ENCODE measurements at places on chromosomes 7 and 10.

DNA sequence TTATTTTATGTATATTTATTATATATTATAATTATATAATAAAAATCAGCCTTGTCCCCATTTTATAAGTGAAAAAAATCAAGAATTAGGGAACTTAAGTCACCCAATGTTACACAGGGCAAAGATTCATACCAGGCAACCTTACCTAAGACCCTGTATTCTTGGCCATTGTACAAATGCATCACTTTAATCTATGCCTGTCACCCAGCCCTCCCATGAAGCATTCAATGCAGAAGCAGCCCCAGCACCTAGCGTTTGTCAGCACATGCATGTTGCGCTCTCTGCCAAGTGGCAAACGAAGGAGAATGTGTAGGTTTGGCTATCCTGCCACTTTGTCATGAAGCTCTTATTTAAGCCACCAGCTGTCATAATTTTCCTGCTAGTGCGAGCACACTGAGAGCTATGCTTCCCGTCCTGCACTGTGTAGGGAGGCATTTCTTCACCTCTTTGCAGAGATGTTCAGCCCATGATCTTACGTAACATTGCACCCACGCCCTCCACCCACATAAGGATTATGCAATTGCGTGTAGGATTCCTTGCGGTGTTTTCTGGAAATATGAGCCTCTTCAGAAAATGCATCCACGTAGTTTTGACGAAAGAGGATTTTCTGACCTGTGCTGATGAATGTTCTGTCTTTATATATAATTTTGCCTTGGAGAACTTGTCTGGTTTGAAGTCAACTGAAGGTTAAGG lies 7.7 kb upstream of the COBL start:
- no peak for DNase-seq

GRCh38 chr7:636396-636795 lies 90.1 kb upstream of the DNAAF5 start:
- no peak for DNase-seq

DNA sequence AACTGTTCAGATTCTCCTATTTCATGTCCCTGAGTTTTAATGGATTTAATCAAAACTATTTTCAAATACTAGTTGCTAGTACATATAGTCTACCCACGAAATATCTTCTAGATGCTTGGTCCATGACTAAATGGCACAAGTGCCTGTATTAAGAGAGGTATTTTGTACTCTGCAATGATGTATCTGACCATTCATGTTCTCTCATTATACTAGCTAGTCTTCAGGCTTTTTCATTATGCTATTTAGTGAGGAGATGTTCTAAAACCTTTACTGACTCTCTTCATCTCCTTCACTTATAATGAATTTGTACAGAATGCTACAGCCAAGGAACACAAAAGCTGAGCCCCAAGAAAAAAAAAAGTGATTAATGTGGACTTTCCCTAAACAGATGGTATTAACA lies 222.5 kb downstream of the AHR start:
- no peak for DNase-seq

GRCh38 chr7:101058355-101058754 lies 26.9 kb upstream of the TRIM56 start:
- DNase-seq, result no peak

DNA sequence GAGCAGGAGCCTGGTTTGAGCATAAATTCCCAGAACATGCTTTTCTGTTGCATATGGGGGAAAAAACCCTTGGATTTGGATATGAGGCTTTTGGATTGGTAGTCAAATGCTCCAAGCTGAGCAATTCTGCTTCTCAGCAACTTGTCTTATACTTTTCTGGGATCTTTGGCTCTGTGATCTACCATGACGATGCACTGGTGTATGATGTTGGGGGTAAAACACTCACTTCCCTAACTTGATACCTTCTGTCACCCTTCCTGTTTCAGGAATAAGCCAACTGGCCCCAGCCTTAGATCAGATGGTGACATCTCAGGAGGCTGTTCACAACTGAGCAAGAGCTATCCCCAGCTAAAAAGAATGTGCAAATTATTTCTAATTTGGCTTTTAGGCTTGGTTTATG lies 13.1 kb upstream of the CPA4 start:
- no peak for DNase-seq

GRCh38 chr7:136030867-136031318 lies 53.7 kb upstream of the MTPN start:
- DNase-seq, result no peak

- DNase-seq, result peak; percentile 17
These were observed 31.5 kb downstream of the TMEM248 start for GRCh38 chr7:66952343-66953043.

DNA sequence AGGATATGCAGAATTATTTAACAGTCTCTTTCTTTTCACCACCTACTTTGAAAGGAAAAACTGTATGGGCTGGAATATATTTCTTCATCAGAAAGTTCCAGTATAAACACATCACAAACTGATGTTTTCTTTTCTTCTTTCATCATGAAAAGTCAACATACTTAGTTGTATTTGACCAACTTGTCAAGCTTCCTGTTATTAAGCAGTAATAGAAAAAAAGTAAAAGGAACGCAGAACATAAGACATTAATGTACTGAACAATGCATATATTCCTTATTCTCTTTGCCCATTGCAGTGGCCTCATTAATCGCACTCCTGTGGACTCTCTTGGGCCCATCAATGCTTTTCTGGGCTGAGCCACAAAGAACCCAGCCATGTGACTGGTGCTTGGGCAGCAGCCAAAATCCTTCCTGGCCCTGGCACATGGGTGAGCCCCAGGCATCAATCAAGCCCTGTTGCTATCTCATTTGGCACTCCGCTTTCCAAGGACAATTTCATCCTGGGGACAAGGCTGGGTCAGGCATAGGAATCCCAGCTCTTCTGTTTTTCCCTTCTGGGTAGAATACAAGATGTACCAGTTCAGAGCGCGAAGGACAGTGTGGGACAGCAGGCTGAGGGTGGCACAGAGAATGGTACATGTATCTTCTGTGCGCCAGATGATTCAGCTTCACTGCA lies 42.3 kb downstream of the RHOBTB1 start:
- no peak for DNase-seq

GRCh38 chr10:36181426-36182178 lies 539.5 kb upstream of the FZD8 start:
- no peak for DNase-seq

- no peak for DNase-seq
These were observed 56.5 kb upstream of the PCGF5 start for GRCh38 chr10:91163869-91164474.

GRCh38 chr10:50619882-50620281 lies 3.9 kb downstream of the SGMS1 start:
- DNase-seq, result no peak

DNA sequence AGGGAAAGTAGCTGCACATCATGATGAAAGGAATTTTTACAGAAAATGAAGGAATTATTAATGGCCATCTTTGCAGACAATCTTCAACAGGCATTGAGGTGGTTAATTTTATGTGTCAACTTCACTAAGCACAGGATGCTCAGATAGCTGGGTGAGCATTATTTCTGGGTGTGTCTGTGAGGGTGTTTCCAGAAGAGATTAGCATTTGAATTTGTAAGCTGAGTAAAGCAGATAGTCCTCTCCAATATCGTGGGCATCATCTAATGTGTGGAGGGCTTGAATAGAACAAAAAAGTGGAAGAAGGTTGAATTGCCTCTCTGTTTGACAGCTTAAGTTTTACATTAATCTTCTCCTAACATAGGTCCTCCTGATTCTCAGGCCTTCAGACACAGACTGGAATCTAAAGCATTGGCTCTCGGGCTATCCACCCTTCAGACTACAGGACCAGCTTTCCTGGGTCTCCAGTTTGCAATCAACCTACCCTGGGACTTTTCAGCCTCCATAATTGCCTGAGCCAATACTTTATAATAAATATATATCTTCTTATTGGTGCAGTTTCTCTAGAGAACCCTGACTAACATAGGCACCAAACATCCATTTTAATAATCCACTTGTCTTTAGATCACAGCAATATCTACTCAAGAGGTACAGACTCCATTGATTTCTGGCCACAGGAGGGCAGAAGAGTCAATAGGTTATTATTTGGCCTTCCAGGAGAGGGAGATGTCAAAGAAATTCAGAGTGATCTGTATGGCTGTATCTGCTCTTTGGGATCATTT lies 10.5 kb upstream of the CRPPA start:
- DNase-seq, result no peak

DNA sequence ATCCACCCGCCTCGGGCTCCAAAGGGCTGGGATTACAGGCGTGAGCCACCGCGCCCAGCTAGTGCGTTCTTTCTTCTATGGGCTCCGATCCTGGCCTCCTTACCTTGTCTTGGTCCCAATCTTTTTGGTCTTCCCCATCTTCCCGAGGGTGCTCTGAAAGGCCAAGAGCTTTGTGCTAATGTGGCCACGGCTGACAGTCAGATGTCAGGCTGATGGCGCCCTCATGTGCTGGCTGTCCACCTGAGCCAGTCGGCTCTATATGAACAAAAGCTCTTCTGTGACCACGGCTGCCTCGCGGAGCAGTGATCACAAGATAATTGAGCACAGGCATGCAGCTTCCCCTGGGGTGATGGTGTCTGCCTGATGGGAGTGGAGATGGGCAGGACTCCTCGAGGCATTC lies 11.0 kb upstream of the AHCYL2 start:
- DNase-seq, result no peak

DNA sequence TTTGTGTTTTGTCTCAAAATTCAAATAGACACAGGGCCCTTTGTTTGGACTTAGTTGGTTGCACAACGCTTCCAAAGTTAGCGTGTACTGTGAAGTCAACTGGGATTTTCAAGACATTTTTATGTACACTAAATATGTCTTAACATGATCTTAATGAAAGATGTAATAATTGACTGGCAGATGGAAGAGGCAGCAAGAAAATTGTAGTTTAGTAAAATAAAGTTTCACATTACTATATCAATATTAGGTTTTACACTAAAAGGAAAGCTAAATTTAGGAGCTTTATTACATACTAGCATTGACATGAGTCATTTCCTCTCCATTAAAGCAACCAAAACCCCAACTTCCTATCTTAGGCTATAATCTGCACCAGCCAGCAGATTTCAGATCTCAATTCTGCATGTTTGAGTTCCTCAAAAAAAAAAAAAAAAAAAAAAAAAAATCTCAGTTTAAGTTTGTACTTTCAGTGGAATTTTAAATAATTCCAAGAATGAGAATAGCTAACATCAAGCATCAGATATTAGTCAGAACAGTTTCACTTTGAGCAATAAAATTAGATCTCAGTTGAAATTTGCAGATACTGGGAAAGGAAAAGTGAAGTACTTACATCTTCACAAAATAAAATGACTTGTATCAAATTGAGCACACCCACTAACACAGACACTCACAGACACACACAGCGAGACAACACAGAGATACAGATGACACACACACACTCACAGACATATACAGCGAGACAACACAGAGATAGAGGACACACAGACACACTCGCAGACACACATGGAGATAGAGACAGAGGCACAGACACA lies 346.6 kb upstream of the KLF6 start:
- peak; percentile 87 for DNase-seq

DNA sequence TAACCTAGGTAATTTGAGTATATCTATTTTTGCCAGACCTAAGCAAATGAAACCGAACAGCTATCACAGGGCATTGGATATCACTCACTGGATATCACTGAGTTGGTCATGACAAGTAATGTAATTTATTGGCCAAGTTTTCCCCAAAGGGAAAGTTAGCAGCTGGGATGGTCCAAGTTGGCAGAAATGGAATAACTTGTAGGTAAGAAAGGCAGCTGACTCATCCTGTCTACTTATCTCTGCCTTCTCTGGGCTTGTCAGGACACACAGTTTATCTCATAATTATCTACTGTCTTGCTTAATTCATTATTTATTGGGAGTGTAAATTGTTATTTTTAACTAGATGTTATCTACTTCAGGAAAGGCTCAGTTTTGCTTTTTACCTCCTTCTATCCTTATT lies 502.0 kb upstream of the DPP6 start:
- no peak for DNase-seq

DNA sequence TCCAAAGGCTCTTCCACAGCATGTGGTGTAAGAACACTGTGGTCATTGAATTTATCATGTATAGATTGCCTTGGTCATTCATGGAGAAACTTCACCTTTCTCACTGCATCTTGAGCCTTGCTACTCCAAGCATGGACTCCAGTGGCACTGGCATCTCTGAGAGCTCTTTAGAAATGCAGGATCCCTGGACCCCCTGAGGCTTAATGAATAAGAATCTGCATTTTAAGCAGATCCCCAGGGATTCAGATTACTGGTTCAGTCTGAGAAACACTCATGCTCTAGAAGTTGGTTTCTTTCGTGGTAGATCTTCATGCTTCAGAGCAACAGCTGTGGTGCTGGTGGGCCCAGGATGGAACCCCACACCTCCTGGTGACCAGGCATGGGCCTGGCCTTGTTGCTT lies 63.2 kb downstream of the CFAP58 start:
- no peak for DNase-seq

DNA sequence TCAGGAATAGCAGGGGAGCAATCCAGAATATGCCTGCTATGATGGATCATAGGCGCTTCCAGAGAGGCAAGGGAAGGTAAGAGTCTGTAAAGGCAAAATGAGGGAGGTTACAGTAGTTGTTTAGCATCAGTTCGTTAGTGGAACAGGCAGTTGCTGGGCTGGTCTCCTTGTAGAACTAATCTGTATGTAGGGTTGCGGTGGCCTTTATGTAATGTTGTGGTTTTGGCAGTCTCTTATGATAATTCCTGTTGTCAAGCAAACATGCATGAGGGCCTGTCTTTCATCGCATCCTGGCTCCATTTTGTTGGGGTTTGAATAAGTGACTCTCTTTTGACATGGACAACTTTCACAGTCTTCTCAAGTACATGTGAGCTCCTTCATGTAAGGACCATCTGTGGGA lies 427.8 kb upstream of the LRGUK start:
- no peak for DNase-seq

GRCh38 chr10:17891435-17891834 lies 60.3 kb upstream of the SLC39A12 start:
- no peak for DNase-seq

- DNase-seq, result no peak
These were observed 11.2 kb upstream of the FRMPD2 start for GRCh38 chr10:48285710-48286109.

GRCh38 chr7:151205730-151206129 lies 4.6 kb downstream of the H2BK1 start:
- no peak for DNase-seq

- DNase-seq, result no peak
These were observed 25.5 kb upstream of the C10orf67 start for GRCh38 chr10:23370106-23370505.

GRCh38 chr10:51716981-51717380 lies 17.6 kb upstream of the CSTF2T start:
- DNase-seq, result no peak
